Muscle of leg (tissue), 16 donors: ENCODE measurements at places on chromosomes 12 and 14. TPM values are rescaled to one million over a fixed set of nuclear protein-coding genes. Genes with fewer than 3 reads are reported as not detected.
A peak's percentile ranks its signal among the peaks of the same experiment; 100 is the strongest.

DNA sequence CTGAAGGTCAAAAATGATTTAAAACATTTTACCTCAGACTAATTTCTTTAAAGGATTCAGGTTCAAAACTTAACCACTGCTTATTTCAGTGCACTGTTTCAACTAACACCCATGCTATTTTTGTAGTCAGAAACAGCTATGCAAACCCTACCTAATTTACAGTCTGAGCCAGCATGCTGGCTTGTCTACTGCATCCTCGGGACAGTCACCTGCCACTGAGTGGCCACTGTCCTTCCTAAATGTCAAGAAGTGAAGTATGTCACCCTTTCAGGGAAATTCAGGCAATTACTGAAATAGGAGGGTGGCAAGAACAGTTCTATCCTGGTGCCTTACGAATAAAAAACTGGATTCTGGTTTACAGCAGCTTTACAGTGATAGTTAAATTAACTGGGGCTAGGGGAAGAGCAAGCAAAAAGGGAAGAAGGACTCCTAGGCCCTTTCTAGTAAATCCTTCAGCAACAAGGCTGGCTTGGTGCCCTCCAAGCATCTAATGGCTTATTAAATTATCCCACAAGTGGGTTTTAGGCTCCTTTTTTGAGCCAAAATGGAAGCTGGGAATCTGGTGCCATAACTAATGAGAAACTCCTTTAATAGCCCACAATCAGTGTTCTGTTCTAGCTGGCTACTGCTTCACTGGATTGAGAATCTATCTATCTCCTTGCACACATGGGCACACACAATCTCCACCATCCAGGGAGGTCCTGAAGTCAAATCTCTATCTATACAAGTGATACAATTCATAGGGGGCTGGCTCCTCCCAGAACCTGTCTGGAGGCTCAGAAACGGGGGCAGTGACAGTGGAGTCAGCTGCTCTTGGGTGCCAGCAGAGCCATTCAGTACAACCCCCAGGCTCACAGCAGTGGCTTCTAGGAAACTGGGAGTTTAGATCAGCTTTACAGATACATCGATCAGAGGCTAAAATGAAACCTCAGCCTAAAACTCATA is 43.4 kb downstream of the SH2B3 start:
- no peak for DNase-seq

DNA sequence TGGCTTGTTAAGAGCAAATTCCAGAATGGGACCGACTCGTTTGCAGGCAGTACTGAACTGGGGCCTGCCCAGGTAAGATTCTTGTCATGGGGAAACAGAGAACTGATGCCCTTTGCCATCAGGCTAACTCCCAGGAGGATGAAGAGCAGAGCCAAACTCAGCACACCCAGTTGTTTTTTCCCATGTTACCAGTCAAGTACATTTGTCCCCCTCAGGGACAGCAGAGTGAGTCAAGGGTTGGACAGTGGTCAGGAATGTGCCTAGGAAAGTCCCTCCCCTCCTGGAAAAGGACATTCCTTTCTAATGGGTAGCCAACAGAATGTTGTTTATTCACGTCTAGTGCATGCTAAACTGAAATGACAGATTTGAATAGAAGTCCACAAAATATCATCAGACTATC is 1.6 kb downstream of the ART4 start:
- no peak for DNase-seq

DNA sequence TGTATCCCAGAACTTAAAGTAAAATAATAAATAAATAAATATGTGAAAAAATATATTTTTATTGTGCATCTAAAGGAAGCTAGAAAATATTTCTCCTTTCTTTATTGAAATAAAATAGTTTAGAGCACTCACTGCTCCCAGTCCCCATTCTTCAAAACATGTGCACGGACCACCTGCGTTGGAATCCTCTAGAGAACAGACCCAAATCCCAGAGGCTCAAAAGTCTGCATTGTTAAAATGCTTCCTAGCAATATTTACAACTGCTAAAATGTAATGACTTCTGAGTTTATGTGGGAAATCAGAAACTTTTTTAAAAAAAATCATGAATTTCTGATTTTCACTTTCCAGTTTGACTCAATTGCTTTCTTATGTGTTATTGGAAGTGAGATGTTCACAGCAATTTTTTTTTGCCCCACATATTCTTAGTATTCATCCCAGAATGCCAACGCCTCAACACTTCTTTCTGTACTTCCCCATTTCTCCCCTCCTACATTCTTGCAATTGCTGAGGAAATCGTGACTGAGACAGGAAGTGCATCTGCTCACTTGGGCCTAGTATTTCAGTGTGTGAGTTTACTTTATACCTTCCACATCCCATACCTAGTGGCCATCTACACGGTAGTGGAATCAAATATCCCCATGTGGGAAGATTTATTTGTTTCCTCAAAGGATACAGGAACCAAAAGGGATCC is 116.0 kb upstream of the FLRT2 start:
- peak; percentile 66 for DNase-seq

The SLC22A17 gene
- total RNA-seq, result 15.5 TPM

The ABHD12B gene
- total RNA-seq, result not detected

The ETFRF1 gene
- total RNA-seq, result 22.7 TPM

The COX8C gene
- not detected for total RNA-seq

- no peak for DNase-seq
Observed at GRCh38 chr14:70489579-70490200, 37.7 kb downstream of the ADAM21 start.

The GPRC5D gene
- total RNA-seq, result not detected
